Thymus (tissue), 14 donors: ENCODE measurements at places on chromosomes 7 and 10.

DNA sequence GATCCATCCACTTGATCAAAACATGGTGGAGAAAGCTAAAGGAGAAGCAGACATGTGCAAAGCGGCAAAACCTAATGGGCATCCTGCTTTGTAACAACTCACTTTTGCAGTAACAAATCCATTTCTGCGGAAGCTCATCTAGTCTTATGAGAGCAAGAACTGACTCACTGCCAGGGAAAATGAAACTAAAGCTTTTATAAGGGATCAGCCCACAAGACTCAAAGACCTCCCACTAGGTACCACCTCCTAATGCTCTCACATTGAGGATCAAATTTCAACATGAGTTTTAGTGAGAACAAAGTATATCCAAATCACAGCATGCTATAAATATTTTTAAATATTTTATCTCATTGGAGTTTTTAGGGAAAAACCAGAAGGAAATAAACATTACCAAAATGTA is 120.1 kb upstream of the GNAI1 start:
- DNase-seq, result no peak

GRCh38 chr10:77285529-77286182 is 352.0 kb downstream of the KCNMA1 start:
- no peak for DNase-seq

DNA sequence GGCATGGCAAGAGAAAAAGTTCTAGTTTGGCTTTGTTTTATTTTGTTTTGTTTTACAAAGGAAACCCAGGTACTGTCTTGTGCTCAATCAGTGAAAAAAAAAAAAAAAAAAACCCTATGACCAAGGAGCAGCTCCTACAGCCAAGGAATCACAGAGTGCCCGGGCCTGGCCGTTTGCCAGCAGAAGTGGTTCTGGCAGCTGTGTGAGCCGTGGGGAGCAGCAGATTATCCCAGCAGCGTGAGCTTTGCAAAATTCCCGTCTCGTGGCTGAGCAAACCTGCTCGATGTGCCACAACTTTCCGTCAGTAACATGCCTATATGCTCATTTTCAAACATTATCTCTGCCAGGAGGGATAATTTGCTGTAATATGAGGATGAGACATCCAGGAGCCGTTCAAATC is 293.7 kb downstream of the POU6F2 start:
- DNase-seq, result no peak

- no peak for DNase-seq
Observed at GRCh38 chr7:128204455-128204854, 36.6 kb upstream of the LEP start.

GRCh38 chr7:25543798-25544197 is 315.5 kb upstream of the NPVF start:
- no peak for DNase-seq

DNA sequence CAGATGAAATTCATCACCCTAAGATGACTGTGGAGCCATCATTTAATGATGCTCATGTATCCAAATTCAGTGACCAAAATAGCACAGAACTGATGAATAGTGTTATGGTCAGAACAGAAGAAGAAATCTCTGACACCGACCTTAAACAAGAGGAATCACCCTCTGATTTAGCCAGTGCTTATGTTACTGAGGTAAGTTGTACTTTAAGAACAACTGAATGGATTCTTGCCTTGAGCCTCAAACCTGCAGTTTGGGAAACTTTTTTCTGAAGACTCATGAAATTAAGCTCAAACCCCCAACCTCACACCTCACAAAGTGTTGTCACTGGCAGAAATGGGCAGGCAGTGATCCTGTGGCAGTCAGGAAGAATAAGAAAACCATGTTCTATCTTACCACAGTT is 25.6 kb downstream of the TMEM243 start:
- no peak for DNase-seq

GRCh38 chr10:59400214-59400613 is 37.9 kb upstream of the FAM13C start:
- DNase-seq, result no peak

- no peak for DNase-seq
Observed at GRCh38 chr10:18687195-18687594, 28.0 kb downstream of the ARL5B start.

- DNase-seq, result no peak
Observed at GRCh38 chr10:17626656-17627055, 9.5 kb upstream of the HACD1 start.

DNA sequence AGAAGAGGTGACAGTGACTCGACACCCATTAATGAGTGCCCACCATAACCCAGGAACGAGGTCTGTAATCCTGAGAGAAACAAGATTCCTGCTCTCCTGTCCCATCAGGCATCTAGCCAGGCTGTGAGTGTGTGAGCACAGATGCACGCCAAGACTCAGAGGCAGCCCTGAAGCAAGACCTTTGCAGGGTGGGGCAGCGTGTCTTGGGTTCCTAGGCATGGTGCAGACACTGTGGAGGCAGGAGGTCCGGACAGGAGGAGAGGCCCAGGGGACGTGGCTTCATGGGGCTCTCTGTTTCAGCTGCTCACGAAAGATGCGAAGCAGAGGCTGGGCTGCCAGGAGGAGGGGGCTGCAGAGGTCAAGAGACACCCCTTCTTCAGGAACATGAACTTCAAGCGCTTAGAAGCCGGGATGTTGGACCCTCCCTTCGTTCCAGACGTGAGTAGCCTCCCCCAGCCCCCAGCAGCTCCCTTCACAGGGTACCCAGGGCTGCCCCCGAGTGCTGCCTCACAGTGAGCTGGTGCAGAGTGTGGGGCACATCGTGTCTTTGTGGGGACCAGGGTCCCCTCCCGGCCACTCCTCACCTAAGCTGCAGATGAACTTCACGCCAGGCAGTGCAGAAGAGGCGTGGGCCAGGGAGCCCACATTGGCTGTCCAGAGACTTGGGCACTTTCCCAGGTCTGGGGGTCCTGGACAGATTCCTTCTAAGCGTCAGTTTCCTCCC is 94.5 kb downstream of the RGS10 start:
- no peak for DNase-seq

DNA sequence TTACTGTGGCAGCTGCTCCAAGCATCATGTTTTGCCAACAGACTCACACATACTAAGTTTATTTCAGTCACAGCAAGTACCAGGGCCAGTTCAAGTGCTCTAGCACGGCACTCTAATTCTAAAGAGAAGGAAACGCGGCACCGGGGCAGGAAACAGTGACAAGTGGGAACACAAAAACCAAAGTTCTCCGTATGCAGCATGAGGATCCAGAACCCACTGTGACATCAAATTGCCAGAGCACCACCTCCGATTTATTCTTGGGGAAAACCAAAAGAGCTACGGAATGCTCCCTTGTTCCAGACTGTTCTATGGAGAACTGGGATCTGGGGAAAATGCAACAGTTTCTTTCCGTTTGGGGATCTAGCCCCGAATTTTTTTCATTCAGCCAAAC is 448 bp upstream of the PTER start:
- DNase-seq, result no peak

GRCh38 chr7:1457949-1458682 is 1.2 kb downstream of the MICALL2 start:
- DNase-seq, result no peak

DNA sequence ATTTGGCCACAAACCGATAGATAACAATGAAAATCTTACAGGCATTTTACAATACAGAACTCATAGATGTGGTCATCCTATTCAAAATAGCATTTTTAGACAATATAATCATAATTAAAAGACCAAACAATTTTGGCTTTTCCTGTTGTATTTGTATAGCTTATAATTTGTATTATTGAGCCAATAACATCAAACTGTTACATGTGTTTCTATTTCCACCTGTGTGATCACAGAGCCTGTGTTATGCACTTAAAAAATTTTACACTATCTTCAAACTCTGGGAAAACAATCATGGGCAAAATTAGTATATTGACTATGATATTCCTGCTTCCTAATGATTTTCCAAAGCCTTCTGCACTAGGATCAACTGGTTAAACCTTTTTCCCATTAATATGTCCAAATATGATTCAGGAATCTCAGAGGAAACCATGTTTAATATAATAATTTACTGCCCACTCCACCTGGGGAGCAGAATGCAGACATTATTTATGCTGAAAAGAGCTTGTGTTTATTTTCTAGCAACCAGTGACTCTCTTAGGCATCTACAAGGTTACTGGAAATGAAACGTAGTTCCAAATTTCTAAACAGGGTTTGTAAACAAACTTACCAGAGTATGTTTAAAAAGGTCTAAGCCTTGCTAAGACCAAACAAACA is 1.7 kb downstream of the RHOBTB1 start:
- no peak for DNase-seq

- DNase-seq, result no peak
Observed at GRCh38 chr10:127158662-127159061, 37.7 kb downstream of the INSYN2A start.

DNA sequence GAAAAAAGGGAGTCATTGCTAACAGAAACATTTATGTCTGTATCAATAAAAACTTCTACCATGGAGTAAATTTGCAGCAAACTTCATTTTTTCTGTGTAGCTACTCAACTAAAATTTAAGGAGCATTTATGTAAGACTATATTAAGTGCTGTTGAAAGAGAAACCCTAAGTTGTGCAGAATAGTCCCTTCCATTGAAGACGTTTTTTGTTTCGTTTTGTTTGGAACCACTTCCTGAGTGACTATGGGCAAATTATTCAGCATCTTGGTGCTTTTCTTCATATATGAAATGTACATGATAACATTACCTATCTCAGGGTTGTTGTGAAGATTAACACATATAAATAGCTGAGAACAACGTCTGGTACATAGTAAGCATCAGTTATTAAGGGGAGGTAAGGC is 24.3 kb downstream of the SEM1 start:
- DNase-seq, result no peak

DNA sequence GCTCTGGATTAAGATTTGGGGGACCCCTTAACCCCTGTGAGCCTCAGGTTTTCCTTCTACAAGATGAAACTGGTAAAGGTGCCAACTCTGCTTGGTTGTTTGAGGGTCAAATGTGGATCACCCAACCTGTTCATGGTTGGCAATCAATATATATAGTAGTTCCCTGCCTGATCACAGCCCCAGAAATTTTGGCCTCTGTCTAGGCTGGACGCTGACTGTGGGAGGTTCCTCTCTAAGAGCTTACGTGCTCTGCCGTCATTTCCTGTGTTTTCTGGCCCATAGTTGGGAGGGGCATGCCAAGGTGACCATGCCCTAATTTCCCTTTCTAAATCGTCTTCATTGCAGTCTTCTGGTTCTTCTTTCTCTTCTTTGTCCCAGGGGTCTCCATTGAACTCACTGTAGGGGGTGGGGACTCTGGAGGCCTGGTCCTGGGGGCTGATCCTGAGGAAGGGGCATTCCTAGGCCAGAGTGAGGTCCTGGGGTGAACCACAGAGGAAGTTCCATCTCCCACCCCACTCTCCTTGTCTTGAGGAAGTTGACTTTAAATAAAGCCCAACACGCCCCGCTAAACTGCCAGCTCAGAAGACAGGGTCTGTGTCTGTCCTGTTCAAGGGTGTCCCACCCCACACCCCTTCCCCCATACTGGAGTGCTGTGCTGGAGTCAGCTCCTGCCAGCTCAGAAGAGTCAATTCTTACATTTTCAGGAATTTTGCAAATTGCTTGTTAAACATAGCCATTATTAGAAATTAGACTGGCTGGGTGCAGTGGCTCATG is 98.9 kb upstream of the SDK1 start:
- no peak for DNase-seq
